ENCODE measurements at places on chromosomes 13 and 19.

DNA sequence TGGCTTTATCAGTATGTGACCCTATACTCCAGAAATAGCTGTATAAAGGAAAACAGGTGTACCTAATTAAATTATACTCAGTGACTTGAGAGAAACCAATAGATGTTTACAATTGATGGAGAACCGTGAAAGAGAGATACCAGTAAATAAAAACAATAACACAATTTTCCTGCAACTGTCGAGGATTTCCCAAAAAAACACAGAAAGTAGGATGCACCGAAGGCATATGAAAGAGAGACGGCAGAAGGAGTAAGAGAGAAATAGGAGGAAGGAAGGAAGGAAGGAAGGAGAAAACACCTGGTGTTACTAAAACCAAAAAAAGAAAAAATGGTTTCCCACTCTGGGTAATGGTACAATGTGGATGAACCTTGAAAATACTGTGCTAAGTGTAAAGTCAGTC, 6.8 kb upstream of the ZNF229 start:
- DNase-seq = no peak

GRCh38 chr13:26133286-26133685, 81.5 kb upstream of the SHISA2 start:
- no peak for DNase-seq

- DNase-seq = no peak
Measured at GRCh38 chr13:95636853-95637252, 7.7 kb downstream of the DZIP1 start.

DNA sequence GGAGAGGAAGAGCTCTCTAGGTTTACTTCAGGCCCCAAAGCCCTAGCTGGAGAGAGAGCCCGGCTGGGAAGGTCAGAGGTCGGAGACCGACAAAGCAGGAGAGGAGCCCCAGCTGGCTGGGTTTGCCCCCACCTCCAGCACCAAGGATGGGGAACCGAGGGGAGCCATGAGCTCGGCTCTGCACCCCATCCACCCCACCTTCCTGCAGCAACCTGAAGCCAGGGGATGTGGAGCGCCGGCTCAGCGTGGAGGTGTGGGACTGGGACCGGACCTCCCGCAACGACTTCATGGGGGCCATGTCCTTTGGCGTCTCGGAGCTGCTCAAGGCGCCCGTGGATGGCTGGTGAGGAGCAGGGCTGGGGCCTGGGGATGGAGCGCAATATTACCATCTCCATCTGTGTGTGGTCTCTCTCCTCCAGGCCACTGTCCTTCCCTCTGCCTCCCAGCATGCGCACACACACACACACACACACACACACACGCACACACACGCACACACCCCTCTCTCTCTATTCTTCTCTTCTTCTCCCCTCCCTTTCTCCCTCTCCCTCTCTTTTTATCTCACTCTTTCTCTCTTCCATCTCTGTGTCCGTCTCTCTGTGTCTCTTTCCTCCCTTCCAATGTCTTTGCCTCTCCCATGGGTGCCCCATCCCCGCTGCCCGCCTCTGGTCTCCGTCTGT, 10.4 kb downstream of the PRKCG start:
- no peak for DNase-seq

- no peak for DNase-seq
Measured at GRCh38 chr13:27627380-27627779, 5.7 kb downstream of the POLR1D start.

DNA sequence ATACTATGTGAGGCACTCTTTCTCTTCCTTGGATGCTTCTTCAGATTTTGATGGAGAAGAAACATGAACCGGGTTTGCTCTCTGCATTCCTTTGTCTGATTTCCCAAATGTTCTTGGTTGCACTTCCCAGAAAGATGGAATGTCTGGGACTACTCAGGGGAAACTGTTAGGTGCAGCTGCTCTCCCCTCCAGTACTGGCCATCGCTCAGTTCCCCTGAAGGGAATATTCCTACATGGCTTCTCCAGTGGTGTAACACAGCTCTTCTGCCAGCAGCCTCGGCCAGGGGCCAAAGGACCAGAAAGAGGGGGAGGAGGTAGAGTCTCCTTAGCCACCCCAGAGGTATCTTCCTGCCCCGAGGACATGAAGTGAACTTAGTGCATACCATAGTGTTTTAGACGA, 33.5 kb upstream of the SPRY2 start:
- DNase-seq = no peak

- no peak for DNase-seq
Measured at GRCh38 chr19:30864391-30865215, 484.6 kb downstream of the TSHZ3 start.

DNA sequence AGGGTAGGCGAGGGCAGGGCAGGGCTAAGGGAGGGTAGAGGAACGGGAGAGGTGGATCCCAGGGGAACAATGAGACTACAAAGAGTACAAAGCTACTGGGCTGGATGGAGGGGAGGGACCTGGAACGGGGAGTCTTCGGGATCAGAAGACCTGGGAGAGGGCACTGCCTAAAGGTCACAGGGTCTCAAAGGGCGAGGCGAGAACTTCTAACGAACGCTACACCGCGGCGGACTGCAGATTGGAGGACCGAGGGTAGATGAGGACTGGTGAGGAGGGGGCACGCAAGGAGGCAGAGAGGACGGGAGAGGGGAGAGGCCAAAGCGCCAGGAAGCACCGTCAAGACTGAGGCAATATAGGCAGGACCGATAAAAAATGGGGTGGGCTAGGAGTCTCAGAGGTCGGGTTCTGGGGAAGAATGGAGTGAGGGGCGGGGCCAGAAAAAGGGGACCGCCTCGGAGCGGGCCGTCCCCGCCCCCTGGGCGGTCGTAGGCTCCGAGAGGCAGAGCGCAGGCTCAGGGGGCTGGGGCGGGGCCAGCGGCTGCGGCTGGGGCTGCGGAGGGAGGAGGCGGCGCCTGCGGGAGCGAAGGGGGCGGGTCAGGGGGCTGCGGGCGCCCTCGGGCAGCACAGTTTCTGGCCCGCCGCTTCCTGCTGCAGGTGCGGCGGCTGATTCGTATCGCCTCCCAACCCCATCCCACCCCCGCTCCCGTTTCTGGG, 1.3 kb upstream of the KCNC3 start:
- peak; percentile 93 for DNase-seq

DNA sequence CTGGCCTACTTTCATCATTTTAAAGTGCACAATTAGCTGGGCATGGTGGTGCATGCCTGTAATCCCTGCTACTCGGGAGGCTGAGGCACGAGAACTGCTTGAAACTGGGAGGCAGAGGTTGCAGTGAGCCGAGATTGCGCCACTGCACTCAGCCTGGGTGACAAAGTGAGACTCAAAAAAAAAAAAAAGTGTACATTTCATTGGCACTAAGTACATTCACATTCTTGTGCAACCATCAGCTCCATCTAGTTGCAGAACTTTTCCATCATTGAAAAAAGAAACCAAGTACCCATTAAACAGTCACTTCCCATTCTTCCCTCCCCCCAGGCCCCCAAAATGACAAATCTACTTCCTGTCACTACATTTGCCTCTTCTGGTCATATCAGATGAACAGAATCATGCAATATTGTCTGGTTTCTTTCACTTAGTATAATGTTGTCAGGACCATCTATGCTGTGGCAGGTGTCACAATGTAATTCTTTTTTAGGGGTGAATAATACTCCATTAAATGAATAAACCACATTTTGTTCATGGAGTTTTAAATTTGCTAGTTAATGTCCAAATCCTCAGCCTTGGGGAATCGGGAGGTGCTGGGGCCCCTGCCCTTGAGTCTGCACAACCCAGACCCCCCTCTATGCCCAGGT, 7.4 kb upstream of the SIGLEC11 start:
- no peak for DNase-seq

DNA sequence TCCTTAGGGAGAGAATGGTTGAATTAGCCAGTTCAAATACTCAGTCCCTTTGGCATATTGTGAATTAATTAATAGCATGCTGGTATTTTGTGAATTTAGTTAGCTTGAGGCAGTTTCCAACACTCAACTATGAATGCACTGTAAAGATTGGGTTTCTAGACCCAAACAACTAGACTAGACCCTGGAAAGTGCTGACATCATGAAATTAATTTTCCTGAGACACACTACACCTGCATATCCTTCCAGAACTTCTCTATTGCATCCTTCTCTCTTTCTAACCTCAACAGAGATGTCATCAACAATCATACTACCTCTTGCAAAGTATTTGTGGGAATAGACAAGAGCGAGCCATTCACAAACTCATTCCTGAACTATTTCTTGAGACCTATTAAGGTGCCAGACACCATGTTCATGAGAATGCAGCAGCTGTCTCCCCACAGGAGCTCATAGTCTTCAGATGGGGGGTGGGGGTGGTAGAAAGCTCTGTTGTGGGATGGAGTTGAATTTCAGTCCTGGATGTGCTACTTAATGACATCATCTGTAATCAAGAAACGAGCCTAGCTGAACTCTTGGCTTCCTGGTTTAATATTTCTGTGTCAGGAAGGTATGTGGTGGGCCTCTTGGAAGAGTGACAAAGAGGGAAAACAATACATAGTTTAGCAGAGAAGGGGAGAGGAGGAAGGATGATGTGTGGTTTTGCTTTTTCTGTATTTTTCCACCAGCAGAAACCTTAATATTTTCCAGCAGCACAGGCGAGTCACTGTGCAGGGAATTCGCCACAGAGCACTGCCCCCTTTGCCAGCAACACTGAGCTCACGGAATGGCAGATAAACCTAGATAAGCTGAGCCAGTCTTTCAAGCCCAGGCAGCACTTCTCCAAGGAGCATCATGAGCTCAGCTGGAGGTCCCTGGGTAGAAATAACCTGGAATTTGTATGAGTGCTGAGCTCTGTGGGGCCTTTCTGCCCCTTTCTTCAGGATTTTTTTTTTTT, 53.1 kb upstream of the CYSLTR2 start:
- DNase-seq = no peak

DNA sequence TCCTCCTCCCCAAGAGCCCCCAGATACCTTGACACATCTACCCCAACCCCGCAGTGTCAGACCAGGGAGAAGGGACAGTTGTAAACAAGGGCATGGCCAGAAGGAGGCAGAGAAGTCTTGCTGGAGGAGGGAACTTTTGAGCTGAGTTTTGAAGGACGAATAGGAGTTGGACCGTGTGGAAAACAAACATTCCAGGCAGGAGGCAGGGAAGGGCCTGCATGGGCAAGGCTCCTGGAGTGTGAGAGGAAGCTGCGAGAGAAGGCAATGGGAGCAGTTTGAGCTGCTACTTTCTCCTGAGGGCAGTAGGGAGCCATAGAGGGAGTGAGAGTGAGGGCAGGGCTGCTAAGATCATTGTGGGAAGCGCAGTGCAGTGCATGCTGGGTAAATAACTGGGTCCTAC, 23.3 kb downstream of the IL12RB1 start:
- no peak for DNase-seq

DNA sequence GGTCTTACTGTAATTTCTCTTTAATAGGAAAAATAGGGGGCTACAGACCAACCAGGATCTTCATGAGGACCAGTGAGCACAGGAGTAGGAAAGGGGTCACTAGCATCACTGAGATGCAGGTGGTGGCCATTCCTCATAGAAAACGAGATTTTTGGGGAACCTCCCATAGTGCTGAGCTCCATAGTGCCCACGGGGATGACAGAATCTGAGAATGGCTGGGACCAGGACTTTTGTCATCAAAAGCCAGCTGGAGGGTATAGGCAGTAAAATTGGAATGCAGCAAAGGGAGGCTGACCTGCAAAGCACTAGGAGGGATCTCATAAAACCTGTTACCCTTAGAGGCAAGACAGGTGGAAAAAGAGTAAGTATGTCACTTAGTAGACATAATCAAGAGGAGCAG, 28.4 kb upstream of the CEACAM21 start:
- DNase-seq = no peak

GRCh38 chr19:31578326-31578725, 229.1 kb upstream of the TSHZ3 start:
- DNase-seq = no peak

GRCh38 chr13:35838356-35838755, 292.8 kb downstream of the DCLK1 start:
- no peak for DNase-seq

GRCh38 chr13:48975101-48975855, 434 bp upstream of the FNDC3A start:
- DNase-seq = no peak

DNA sequence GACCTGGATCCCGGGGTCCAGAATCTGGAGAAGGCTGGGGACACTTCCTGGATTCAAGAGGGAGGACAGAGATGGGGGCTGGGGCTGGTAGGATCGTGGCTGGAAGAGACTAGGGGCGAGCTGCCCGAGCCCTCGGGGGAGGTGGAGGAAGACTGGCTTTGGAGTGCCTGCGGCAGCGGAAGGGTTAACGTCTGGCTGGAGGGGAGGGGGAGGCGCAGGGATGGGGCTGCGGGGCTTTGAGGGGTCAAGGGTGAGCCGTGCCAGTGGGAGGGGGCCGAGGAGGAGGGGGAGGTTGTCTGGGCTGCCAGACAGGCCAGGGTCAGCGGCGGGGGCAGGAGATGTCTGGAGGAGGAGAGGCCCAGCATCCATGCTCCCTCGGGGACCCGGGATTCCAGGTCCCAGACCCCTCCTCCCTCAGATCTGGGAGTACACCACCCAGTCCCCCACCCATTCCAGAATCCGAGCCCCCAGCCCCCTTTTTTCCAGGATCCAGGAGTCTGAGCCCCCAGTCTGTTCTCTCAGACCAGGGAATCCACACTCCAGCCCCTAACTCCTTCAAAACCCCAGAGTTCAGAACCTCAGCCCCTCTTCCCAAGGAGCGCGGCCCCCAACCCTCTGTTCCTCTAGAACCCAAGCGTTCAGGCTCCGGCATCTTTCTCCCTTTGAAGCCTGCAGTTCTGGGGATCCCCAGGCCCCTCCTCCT, 3.2 kb upstream of the SPACA6 start:
- DNase-seq = peak; percentile 54

- DNase-seq = peak; percentile 81
Measured at GRCh38 chr19:45630463-45630862, 8.7 kb downstream of the EML2 start.

DNA sequence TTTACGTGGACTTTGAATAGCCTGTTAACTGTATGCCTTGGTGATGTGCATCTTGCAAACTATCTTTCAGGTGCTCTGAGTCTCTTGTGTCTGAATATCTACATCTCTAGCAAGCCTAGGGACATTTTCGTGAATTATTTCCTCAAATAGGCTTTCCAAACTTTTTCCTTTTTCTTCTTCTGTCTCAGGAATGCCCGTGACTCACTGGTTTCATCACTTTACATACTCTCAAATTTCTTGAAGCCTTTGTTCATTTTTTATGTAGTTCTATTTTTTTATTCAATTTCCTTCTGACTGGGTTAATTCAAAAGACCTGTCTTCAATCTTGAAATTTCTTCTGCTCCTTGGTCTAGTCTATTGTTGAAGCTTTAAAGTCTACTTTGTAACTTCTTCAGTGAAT, 332.2 kb downstream of the OXGR1 start:
- no peak for DNase-seq

GRCh38 chr13:113327766-113328471, 30.9 kb downstream of the LAMP1 start:
- no peak for DNase-seq

GRCh38 chr13:83879431-83880171, 2.7 kb downstream of the SLITRK1 start:
- no peak for DNase-seq

GRCh38 chr19:16094360-16095070, 17.2 kb upstream of the RAB8A start:
- DNase-seq = no peak

DNA sequence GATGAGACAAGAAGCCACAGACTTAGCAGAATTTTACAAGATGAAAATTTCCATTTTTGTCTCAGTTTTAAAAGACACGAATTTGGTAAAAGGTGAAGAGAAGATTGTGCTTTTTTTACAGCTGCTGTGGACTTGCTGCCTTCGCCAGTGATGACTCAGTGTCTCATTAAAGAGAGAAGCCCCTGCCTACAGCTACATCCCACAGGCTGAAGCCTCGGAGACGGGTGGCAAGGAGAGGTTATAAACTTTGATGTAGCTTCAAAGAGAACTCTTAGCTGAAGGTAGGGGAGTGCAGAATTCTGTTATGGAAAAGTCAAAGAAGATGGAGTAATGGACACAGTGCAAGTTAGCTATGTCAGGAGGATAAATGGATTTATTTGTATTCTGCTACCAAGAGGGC, 683.4 kb upstream of the ARGLU1 start:
- no peak for DNase-seq

Measured in GM13977 (cell line).